ENCODE measurements at places on chromosomes 11 and 22.

GRCh38 chr22:17237038-17237668 lies 17.9 kb upstream of the ADA2 start:
- no peak for DNase-seq

DNA sequence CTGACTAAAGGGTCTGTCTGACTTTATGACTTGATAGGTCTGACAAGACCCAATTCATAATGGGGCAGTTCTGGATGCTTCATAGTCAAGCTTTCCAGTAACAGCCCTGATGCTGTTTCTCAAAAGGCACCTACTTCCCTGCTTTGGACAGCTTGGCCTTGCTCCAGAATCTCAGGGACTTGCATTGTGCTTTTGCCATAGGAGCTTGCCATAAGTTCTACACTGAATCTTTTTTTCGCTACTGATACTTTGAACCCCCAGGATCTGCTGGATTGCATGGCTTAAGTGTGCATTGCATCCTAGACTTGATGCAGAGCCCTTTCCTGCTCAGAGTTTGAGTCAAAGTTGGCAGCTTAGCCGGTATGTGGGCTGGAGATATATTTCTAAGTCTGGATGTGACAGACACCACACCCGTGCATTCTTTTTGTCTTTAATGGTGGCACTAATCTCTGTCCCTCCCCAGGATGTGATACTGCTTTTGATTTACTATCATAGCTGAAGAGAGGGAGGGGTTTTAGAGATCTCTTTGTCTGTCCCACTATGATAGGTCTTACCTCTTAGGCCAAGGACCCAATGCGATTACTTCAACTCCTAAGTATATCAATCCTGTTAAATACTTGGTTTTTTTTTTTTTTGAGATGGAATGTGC lies 16.9 kb upstream of the SLC3A2 start:
- DNase-seq: no peak

DNA sequence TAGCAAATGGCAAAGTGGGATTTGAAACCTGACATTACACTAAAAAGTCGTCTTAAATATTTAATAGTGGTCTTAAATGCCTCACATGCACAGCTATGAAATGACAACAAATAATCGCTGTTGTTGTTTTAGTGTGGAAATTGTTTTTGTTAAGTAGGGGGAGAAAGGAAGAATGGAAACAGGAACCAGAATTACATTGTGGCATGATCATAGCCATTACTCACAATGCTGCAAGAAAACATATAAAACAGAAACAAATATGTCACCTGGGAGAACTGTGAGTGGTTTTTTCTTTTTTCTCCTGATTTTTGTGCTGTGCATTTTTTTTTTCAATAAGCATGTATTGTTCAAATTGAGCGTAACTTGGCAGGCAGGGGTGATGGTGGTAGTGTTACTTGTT lies 22.9 kb downstream of the FAM76B start:
- DNase-seq: no peak

- no peak for DNase-seq
Observed at GRCh38 chr11:68016161-68016903, 6.2 kb downstream of the ALDH3B1 start.

DNA sequence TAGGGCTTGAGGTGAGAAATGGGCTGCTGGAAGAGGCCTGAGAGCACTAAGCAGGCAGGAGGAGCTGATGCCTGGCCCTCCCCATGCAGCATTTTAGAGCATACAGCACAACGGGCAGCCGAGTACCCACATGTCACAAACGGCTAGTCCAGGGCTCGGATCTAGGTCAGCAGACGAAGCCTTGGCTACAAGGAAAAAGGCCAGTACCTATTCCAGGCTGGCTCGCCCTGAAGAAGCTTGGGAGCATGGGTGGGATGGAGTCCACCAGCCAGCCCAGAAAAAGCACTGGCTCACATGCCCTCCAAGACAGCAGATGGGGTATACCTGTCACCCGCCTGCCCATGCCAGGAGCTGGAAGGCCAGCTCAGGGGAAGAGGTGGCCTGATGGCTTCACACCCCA lies 9.6 kb downstream of the UFD1 start:
- no peak for DNase-seq

- DNase-seq: peak; percentile 24
Observed at GRCh38 chr11:86365546-86365945, 9.1 kb upstream of the CCDC81 start.

DNA sequence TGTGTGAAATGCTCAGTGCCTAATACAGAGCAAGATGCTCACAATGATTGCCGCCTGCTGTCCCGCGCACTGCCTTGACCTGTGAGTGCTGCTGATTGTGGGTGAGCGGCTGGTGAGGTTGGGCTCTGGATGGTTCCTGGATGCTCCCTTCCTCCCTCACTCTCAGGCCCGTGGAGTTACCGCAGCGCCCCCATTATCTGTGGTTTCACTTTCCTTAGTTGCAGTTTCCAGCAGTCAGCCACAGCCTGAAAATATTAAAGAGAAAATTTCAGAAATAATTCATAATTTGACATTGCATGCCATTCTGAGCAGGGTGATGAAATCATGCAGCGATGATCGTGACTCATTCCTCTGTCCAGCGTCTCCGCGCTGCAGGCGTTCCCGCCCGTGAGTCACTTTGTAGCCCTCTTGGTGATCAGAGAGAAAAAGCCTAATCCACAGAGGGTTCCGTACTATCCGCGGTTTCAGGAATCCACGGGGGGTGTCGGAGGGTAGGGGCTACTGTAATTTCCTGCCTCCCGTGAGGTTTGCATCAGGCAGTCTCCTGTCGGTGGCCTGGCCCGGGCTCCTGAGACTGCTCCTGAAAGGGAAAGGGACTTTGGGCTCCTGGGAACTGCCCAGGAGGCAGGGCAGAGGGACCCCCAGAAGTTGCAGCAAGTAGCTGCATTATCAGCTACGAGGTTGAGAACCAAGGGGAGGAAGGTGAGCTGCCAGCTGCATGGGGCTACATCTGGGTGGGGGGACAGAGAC lies 10.6 kb downstream of the RPL3 start:
- peak; percentile 96 for DNase-seq

GRCh38 chr11:104856607-104857006 lies 41.7 kb downstream of the CASP12 start:
- no peak for DNase-seq

DNA sequence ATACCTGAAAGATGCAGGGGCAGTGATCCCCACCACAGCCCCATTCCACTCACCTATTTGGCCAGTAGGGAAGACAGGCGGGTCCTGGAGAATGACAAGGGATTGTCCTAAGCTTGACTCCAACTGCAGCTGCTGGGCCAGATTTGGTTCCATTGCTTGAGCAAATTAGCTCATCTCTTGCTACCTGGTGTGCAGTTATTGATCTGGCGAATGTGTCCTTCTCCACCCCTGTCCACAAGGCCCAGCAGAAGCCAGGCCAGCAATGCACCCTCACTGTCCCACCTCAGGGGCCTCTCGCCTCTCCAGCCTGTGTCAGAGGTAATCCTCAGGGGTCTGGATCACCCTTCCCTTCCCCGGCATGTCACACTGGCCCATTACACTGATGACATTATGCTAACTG lies 23.3 kb downstream of the TSPAN32 start:
- DNase-seq: no peak

DNA sequence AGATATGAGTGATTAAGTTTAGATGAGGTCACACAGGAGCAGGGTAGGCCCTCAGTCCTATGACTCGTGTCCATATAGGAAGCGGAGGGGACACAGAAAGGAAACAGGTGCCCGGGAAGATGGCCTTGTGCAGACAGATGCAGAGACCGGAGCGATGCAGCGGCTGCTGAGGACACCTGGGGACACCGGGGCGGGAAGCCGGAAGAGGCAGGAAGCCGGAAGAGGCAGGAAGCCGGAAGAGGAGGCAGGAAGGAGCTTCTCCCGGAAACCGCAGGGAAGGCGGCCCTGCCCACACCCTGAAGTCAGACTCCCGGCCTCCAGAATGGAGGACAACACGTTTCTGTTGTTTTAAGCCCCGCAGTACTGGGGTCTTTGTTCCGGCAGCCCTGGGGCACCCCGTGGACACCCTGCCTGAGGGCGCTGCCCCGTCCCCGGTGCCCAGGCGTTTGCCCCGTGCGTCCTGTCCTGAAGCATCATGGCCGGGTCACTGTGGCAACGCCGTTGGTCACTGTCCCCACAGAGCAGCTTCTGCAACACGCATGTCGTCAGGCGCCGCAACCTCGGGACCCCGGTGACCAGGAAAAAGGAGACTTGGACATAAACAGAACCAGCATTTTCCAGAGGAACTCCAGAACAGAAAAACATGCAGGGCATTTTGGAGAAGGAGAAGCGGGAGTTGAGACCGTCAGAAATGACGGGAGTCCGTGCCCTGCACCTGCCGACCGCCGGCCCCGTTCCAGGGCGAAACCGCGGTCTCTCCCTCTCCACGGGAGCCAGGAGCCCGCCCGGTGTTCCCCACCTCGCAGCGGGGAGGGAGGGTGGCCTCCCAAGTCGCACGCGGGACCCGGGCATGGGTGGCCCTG lies 103.4 kb downstream of the BRD1 start:
- no peak for DNase-seq
